ENCODE measurements at places on chromosomes 16 and 17.

GRCh38 chr17:57638284-57638683, 106.8 kb downstream of the CCDC182 start:
- no peak for DNase-seq

GRCh38 chr17:50070908-50071680, 15.2 kb downstream of the ITGA3 start:
- no peak for DNase-seq

DNA sequence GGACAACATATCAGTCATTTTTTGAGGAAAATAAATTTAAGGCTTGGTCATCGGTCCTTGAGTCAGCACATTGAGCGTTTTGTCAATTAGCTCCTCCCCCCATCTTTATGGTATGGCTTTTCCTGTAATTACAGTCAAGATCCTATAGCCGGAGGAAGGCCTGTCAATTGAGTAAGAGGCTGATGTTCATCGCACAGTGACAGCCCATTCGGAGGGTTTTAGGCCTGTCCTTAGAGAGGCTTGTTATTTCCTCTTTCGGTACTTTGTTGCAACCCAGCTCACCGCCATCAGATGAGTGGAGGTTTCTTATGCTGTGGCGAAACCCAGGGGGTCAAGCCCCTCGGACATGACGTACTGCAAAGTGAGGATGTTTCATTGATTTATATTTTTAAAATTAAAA, 395.2 kb downstream of the WWOX start:
- DNase-seq = no peak

DNA sequence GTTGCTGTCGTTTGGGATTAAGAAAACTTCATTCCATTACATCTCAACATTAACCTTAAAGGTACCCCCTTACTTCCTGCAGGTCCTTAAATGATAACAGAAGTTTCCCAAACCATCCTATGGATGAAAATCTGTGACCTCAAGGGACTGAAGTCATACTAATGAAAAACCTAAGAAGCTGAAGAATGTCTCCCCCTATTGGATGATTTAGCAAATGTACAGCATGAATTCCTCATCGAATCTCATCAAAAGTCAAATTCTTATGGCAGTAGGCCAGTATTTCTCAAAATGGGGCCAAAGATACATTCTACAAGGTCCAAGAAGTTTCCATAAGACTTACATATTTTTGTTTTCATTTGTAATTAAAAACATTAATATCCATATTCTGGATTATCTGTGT, 13.5 kb downstream of the SCO1 start:
- no peak for DNase-seq

- no peak for DNase-seq
Measured at GRCh38 chr16:68707340-68708152, 29.5 kb upstream of the CDH1 start.

- no peak for DNase-seq
Measured at GRCh38 chr16:19833581-19833980, 51.1 kb downstream of the GPRC5B start.

- no peak for DNase-seq
Measured at GRCh38 chr16:57341441-57342303, 16.9 kb upstream of the CCL22 start.

GRCh38 chr17:15510361-15510760, 42.9 kb upstream of the CDRT4 start:
- DNase-seq = no peak

DNA sequence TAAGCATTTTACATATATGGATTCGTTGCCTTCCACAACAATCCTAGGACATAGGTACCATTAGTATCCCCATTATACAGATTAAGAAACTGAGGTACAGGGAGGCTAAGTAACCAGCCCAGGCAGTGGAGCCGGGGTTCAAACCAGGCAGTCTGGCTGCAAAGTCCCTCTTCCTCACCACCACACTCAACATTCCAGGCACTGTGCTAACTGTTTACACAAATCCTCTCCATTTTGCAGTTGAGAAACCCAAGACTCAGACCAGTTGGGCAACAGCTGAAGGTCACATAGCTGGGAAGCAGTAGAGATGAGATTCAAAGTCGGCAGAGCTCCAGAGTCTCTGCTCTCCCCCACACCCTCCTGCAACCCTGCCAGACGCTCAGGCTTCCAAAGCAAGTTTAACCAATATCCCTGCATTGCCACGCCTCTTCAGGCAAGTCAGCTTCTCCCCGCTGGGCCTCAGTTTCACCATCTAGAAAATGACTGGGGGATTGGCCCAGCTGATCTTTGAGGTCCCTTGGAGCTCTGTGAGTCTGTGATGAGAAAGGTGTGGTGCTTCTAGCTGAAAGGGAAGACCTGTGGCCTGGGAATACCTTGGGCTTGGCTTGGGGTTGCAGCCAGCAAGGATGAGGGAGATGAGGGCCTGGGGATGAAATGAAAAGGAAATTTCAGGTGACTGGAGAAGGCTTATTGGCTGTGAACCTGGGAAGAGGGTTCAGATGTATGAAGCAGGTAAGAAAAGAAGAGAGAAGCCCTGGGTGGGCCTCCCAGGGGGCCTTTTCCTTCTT, 14.0 kb downstream of the CCR7 start:
- DNase-seq = no peak

DNA sequence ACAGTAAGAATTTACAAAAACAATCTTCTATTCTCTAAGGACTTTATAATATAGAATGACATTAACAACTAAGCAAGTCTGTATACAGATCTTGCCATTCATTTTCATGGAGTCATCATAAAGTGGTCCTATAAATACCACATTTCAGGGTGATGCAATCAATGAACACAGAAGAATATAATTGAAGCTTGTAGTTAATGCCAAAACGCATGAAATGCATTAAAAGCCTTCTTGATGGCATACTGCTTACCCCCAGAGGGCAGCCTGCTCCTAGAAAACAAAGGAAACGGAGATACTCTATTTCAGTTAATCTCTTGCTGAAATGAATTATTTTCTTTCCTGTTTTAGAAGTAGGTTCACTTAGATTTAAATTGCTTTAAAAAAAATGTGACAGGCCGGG, 45.2 kb upstream of the STAC2 start:
- no peak for DNase-seq

- no peak for DNase-seq
Measured at GRCh38 chr17:42781639-42782165, 1.3 kb downstream of the WNK4 start.

- no peak for DNase-seq
Measured at GRCh38 chr16:24538756-24539294, 541 bp upstream of the RBBP6 start.

- DNase-seq = no peak
Measured at GRCh38 chr17:19369846-19370492, 7.4 kb upstream of the B9D1 start.

DNA sequence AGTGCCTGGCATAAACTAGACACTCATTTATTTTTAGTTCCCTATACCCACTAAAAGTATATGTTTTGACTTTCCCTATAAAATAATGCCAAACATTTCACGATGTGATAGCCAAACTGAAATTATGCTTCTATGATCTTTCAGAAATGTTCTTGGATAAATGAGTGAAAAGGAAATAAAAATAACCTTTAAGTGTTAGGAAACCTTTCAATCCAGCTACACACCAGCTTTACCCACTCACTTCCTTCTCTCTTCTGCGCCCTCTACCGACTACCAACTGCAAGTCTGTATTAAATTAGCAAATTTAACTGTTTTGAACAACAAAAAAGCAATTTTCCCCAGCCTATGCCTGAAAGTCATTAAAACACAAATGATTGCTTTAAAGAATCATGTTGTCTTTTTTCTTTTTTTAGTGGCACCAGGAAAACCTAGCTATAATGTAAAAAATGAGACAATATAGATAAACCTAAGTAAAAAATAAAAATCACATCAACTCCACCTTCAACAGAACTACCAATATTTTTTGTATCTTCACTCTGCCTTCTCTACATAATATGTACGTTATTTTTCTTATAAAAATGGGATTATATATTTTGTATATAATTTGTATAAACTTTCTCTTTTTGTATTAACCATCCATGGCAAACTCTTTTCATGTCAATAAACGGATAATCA, 13.2 kb upstream of the TMEM100 start:
- no peak for DNase-seq

DNA sequence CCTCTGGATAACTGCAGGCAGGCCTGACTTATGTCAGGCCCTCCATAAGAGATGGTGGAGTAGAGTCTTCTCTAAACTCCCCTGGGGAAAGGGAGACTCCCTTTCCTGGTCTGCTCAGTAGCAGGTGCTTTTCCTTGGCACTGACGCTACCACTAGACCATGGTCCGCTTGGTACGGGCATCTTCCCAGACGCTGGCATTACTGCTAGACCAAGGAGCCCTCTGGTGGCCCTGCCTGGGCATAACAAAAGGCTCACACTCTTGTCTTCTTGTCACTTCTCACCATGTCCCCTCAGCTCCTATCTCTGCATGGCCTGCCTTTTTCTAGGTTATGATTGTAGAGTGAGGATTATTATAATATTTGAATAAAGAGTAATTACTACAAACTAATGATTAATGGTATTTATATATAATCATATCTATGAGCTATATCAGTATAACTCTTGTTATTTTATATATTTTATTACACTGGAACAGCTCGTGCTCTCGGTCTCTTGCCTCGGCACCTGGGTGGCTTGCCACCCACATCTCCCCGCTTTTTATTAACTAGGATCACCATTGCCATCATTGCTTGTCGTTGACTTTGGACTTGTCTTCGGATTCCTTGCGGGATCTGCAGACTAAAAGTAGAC, 59.8 kb upstream of the ARL4D start:
- peak; percentile 59 for DNase-seq

- no peak for DNase-seq
Measured at GRCh38 chr17:57811638-57812280, 38.1 kb downstream of the MRPS23 start.

GRCh38 chr16:79360267-79360666, 240.3 kb downstream of the MAF start:
- DNase-seq = no peak

- no peak for DNase-seq
Measured at GRCh38 chr16:85844786-85845185, 45.3 kb downstream of the COX4I1 start.

DNA sequence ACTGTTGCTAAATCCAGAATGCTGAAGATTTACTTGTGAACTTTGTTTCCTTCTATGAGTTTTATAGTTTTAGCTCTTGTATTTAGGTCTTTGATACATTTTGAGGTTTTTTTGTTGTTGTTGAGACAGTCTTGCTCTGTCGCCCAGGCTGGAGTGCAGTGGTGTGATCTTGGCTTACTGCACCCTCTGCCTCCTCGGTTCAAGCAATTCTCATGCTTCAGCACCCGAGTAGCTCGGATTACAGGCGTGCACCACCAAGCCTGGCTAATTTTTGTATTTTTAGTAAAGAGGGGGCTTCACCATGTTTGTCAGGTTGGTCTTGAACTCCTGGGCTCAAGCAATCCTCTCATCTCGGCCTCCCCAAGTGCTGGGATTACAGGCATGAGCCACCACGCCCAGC, 14.4 kb downstream of the TENT4B start:
- no peak for DNase-seq

GRCh38 chr17:38453951-38454421, 25.7 kb downstream of the ARHGAP23 start:
- no peak for DNase-seq

DNA sequence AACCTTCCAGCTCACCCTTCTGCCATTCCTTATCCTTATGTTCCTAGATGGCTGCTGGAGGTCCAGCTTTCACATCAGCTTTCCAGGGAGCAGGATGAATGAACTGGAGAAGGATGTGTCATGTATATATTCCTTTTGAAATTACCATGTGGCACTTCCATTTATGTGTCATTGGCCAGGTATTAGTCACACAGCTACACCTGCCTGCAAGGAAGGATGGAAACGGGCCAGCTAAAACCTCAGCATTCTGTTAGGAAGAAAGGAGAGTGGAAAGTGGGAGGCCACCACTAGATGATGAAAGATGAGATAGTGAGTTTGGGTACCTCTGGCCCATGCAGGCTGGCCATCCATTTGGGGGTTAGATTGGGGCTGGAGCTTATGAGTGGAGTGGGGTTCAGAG, 67.5 kb downstream of the KSR1 start:
- DNase-seq = no peak

- no peak for DNase-seq
Measured at GRCh38 chr17:28173031-28173561, 130.6 kb downstream of the NLK start.

DNA sequence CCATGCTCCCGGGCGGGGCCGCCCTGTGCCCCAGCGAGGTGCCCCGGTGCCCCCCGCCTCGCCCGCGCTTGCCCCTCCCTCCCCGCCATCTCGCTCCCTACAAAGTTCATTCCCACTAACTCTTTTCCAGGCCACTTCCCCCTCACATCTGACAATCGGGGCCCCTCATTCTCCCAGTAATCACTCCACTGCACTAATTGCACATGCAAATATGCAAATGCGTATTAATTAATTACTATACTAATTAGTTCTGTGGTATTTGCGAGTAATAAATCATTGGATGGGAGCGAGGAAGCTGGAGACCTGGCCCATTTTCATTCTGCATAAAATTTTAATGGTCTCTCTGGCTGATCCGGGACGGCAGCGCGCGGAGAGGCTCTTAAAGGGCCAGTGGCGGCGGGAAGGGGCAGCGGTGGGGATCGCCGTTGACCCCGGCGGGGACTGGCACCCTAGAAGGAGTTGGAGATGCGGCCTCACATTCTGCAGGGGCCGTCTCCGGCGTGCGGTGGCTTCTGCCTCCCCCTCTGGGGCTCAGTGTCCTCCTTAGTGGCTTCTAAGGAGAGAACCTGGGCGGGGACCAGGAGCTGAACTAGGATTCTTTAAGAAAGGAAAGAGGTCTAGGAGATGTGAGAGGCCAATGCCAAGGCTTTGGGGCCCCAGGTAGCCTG, 8.4 kb upstream of the PPP1R1B start:
- no peak for DNase-seq

DNA sequence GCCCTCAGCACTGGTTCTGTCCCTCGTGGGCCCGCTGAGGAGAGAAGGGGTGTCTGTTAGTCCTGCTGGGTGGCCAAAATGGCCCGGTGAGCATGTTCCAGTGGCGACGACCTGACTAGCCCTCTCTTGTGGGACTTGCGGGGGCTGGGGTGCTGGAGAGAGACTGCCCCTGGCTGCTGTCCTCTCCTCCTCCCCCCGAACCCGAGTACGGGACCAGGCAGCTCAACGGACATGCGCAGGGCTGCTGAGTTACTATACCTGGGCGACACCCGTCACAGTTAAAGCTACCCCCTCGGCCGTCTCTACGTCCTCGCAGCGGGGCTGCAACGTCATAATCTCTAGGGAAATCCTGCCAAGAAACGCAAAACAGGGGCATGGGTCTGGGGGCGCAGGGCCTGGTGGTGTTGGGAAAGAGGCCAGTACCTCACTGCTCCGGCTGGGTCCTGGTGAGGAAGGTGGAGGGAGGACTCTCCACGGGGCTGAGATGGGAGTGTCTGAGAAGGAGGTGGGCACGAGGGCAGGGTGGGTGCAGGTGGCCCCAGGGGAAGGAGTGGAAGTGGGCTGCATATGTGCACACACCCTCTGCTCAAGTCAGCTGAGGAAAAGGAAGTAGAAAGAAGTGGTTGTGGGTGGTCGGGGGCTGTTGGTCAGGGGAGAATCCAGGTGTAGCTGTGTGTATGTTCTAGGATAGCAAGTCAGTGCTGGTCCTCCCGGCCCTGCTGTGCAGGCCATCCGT, 13.4 kb downstream of the FLOT2 start:
- DNase-seq = no peak

Data from stimulated activated naive CD4-positive, alpha-beta T cell (primary cell).